ENCODE measurements at places on chromosomes 1 and 21.

DNA sequence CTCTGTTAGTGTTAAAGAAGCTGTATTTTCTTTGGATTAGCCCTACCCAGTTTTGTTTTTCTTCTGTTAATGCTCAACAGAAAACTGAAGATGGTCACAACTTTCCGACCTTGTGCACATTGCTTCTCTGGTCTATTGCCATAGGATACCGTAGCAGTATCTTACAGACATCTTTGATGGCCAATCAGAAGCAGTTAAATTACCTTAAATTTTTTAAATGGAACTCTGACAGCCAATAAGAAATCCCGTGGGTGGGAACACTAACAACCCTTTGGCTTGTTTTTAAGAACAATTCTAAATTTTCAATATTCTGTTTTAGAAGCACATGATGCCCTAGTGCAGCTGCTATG is 17.2 kb downstream of the NFYC start:
- peak; percentile 78 for DNase-seq

DNA sequence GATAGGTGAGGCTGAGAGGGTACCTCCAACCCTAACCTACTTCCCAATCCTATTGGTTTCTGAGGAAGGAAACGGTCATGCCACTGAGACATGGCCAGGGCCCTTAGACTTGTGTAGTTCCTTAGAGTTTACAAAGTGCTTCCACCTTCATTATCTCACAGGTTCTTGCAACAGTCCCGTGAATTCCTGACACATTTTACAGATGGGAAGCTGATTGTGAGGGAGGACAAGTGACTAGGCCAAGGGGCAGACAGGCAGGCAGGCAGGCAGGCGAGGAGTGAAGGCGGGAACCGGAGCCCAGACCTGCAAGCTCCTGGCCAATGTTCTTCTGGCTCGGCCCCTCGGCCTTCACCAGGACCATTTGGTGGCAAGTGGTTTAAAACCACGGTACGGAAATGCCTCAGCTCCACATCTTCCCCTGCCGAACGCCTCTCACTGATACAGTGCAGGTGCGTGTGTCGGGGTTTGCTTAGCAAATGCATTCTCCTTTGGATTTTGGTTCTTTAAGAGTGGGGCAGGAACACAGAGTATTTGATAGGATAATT is 45.1 kb downstream of the ZBTB18 start:
- no peak for DNase-seq

DNA sequence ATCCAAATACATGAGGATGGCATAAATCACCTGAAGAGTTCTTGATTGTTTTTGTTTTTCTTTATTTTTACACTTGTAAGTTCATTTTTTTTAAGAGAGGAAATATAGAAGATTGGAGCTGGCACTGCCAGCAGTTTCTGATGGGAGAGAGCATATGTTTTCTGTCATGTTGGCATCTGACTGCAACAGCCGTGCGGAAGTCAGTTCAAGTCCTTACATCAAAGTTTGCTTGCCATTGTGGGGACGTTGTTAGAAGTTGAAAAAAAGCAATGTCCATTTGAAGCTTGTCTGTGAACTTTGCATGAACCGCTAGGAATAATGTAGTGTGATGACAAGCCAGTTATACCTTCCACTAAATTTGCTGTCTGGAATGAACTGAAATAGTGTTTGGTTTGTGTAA is 126.5 kb upstream of the USH2A start:
- no peak for DNase-seq

DNA sequence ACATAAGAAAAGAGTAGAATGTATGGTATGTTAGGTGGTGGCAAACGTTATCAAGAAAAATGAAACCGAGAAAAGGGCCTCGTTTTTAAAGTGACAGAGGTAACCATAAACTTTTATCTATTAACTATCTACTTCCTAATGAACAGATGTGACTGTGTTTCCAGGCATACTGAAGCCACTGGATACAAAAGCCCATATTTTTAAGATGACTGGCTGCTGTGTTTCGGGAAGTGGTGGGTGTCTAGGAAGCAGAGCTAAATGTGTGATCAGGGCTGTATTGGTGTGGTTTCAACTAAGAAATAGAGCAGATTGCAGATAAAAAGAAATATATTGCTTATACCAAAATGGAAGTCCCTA is 71.8 kb downstream of the CHRM3 start:
- DNase-seq = no peak

GRCh38 chr1:117568999-117569398 is 36.8 kb upstream of the TENT5C start:
- no peak for DNase-seq

DNA sequence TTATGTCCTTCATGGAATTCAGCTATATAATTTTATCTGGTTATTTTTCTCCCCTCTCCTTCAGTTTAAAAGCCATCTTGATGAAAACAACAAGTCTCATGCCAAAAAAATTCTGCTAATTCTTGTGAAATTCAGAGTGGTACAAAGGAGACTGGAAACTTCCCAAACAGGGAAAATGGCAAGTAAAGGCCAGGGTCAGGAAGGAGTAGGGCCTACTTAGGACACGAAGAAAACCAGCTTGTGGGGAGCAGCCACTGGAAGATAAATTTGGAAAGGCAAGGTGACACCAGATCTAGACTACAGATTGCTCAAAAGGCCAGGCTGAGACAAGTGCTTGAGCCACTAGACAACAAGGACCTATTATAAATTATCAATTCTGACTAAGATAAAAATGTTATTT is 6.4 kb downstream of the TSTD1 start:
- no peak for DNase-seq

DNA sequence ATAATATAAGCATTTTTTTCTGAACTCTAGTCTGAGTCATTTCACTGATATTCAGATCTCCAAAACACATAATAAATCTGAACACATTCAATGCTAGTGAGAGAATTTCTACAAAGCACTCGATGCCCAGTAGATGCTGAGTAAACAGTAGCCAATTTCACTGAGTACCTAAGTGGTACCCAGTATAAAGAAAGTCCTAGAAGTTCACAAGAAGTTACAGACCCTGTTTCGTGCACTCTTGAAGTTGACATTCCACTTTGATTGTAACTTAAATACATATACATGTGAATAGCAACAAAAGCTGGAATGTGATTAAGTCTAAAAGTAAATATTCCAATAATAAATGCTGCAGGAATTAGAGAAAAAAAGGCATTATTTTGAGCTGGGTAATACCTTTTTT is 33.2 kb upstream of the RGS2 start:
- DNase-seq = no peak

Measured in NCI-H1092 (cell line).